ENCODE measurements at places on chromosomes 7 and 10. TPM values are rescaled to one million over a fixed set of nuclear protein-coding genes. Genes with fewer than 3 reads are reported as not detected.

DNA sequence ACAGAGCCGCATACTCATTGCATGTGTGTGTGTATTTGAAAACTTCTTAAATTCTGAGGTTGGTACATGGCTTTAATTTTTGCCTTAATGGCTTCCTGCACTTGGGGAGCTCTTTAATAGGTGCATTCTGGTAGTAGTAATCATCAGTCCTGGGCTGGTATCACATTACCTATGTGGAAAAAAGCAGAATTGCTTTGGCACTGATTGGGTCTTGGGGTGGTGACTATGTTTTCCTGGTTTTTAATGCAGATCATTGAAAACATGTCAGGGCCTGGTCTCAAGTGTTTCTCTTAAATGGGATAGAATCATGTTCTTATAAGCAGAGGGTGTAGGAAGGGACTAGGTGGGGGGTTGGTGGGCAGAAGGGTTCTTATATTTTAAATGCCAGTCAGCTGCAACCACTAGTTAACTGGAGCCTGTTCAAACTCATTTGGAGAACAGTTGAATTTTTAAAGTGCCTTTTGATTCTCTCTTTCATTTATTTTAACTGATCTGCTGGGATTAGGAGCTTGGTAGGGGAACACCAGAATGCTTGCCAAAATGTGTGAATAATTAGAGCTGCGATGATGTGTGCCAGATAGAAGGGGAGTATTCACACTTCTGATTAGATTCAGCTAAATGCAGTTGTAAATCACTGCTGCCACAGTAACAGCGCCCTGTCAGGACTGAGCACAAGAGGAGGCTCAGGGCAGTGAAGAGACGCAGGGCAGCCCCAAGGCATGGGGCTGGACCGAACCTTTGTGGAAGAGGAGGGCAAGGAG is 633.5 kb upstream of the GALNT17 start:
- H3K36me3 ChIP-seq, result no peaks in the 10 kb centered on the region
- H3K27ac ChIP-seq, result no peak overlapping the region
- H3K4me1 ChIP-seq, result no peaks in the 10 kb centered on the region
- no peak overlapping the region for H3K4me3 ChIP-seq
- DNase-seq, result no peak

The CNPY1 gene
- not detected for total RNA-seq

The EGR2 gene
- total RNA-seq, result 1.1 TPM

DNA sequence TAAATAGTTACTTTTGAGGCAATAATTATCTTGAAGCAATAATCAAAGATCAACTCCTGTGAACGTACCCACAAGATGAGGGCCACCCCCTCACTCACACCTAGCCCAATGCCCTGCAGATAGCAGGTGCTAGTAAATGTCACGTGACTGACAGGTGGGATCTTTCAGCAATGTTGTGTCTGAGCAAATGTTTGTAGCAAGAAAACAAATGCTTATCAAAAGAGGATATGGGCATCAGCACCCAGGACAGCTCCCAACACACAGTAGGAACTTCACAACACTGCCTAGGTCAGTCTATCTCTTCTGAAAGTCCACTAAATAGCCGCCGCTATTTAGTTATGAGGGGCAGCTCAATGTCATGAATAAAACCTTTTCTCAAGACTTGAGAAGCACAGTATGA is 120.8 kb upstream of the PDLIM1 start:
- no peaks in the 10 kb centered on the region for H3K4me1 ChIP-seq
- no peak for DNase-seq
- peaks cover 11% of the 10 kb centered on the region for H3K27me3 ChIP-seq
- H3K27ac ChIP-seq, result no peak overlapping the region
- no peak overlapping the region for H3K4me3 ChIP-seq

The TBX20 gene
- total RNA-seq, result not detected

The TAC1 gene
- not detected for total RNA-seq

- no peaks in the 10 kb centered on the region for H3K36me3 ChIP-seq
- no peak for DNase-seq
- no peak overlapping the region for H3K4me3 ChIP-seq
- H3K27me3 ChIP-seq, result no peaks in the 10 kb centered on the region
Observed at GRCh38 chr10:71333129-71333887, 14.2 kb downstream of the SLC29A3 start.

GRCh38 chr10:122298598-122299301 is 27.7 kb downstream of the BTBD16 start:
- peaks cover 9% of the 10 kb centered on the region for H3K27me3 ChIP-seq
- H3K4me1 ChIP-seq, result peaks cover 13% of the 10 kb centered on the region
- peak overlapping the region; percentile 44 for H3K4me3 ChIP-seq
- peak; percentile 89 for DNase-seq
- no peaks in the 10 kb centered on the region for H3K36me3 ChIP-seq

The EN2 gene
- not detected for total RNA-seq

The ELAPOR2 gene
- 1.8 TPM for total RNA-seq

- H3K36me3 ChIP-seq, result no peaks in the 10 kb centered on the region
- no peak overlapping the region for H3K4me3 ChIP-seq
- no peaks in the 10 kb centered on the region for H3K4me1 ChIP-seq
- DNase-seq, result no peak
Observed at GRCh38 chr7:72268796-72269195, 143.3 kb downstream of the CALN1 start.

GRCh38 chr7:155357573-155358041 is 59.9 kb downstream of the INSIG1 start:
- no peaks in the 10 kb centered on the region for H3K4me1 ChIP-seq
- no peak overlapping the region for H3K27ac ChIP-seq
- peaks cover 9% of the 10 kb centered on the region for H3K27me3 ChIP-seq
- H3K4me3 ChIP-seq, result 0 out of 2 replicates have a peak overlapping the region, but pooled peaks have one; percentile 12
- peak; percentile 91 for DNase-seq
- H3K36me3 ChIP-seq, result no peaks in the 10 kb centered on the region

DNA sequence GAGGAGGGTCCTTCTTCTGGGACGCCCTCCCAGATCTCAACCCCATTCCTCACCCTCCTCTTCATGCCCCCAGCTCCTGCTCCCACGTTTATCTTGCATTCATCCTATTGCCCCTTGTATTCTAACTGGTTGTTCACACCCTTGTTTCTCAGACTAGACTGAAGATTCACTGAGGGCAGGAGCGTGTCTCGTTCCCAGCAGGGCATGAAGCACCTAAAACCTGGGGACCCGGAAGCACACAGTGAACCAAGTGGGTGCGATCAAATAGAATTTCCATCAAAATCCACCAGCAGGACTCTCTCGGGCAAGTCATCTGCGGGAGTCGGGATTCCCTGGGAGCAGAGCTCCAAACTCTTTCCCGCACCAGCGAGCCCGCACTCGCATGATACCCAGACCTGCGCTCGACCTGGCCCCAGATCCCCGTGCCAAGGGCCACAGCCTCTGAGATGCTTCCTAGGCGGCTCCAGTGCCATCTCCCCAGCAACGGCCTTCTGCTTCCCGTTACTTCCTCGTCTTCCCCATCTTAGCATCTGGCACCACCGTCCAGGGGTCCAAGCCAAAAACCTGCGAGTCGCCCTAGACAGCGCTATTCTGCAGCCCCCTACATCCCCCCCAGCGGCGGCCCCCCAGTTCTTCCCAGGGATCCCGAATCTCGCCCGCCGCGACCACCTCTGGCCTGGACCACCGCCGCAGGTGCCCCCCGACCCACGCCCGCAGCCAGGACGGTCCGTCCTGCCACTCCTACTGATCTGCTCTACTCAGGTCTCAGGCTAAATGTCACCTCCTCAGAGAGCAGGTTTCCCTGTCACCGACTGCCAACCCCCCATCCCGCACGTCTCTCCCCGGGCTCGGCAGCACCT is 6.1 kb upstream of the GBX1 start:
- H3K4me1 ChIP-seq, result no peaks in the 10 kb centered on the region
- no peak for DNase-seq
- H3K27me3 ChIP-seq, result peaks cover 72% of the 10 kb centered on the region
- no peak overlapping the region for H3K27ac ChIP-seq
- no peak overlapping the region for H3K4me3 ChIP-seq
- H3K36me3 ChIP-seq, result no peaks in the 10 kb centered on the region

The MPLKIP gene
- total RNA-seq, result 19.2 TPM

- no peaks in the 10 kb centered on the region for H3K36me3 ChIP-seq
- H3K27me3 ChIP-seq, result peaks cover 16% of the 10 kb centered on the region
- no peaks in the 10 kb centered on the region for H3K4me1 ChIP-seq
- DNase-seq, result peak; percentile 53
- no peak overlapping the region for H3K4me3 ChIP-seq
Observed at GRCh38 chr7:1758028-1758858, 88.2 kb downstream of the ELFN1 start.

The MRLN gene
- total RNA-seq, result not detected

DNA sequence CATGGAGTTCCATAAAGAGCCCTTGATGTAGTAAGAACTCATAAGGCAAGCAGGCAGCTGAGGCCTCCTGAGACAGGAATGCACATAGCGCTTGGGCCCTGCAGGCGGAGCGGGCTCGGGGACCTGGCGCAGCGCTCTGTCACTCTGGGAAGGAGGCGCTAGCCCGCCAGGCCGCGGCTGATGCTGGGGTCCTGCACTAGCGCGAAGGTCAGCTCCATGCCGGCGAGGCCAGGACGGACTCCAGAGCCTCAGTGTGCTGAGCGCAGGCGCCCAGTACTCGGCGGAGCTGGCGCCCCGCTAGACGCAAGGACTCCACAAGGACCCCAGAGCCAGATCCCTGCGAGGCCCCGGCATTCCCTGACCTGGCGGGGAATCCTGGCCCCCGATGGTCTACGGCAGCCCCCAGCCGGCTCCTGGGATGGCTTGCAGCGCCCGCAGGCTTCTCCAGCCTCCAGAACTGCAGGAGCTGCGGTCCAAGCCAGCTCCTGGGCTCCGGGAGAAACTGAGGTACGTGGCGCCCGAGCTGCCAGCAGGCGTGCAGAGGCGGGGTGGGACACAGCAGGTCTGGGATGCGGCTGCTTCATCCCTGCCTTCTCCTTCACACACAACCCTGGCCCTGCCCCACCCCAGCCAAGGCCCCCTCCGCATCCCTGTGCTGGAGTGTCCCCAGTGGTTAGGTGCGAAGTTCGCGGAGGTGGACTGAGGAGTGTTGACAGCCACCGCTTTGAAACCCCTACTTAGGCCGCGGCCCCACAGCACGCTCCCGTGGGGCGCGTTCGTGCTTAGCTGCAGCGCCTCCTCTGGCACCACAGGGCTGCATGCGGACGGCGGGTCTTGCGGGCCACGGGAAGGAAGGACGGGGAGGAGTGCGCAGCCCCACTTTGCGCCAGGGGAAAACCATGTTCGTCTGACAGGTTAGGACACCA is 761.5 kb upstream of the POM121L12 start:
- no peak overlapping the region for H3K27ac ChIP-seq
- H3K4me1 ChIP-seq, result no peaks in the 10 kb centered on the region
- DNase-seq, result no peak
- no peaks in the 10 kb centered on the region for H3K36me3 ChIP-seq

- H3K36me3 ChIP-seq, result no peaks in the 10 kb centered on the region
- H3K27ac ChIP-seq, result no peak overlapping the region
- no peak overlapping the region for H3K4me3 ChIP-seq
- no peak for DNase-seq
- H3K4me1 ChIP-seq, result no peaks in the 10 kb centered on the region
- no peaks in the 10 kb centered on the region for H3K27me3 ChIP-seq
Observed at GRCh38 chr7:99218406-99219184, 10.7 kb upstream of the KPNA7 start.

GRCh38 chr10:5546891-5547680 is 22.3 kb downstream of the CALML3 start:
- H3K4me1 ChIP-seq, result peaks cover 27% of the 10 kb centered on the region
- no peaks in the 10 kb centered on the region for H3K36me3 ChIP-seq
- peak overlapping the region; percentile 57 for H3K4me3 ChIP-seq

GRCh38 chr7:46368871-46369270 is 447.8 kb upstream of the IGFBP3 start:
- no peak for DNase-seq
- H3K4me3 ChIP-seq, result no peak overlapping the region
- H3K27me3 ChIP-seq, result no peaks in the 10 kb centered on the region
- no peaks in the 10 kb centered on the region for H3K36me3 ChIP-seq

DNA sequence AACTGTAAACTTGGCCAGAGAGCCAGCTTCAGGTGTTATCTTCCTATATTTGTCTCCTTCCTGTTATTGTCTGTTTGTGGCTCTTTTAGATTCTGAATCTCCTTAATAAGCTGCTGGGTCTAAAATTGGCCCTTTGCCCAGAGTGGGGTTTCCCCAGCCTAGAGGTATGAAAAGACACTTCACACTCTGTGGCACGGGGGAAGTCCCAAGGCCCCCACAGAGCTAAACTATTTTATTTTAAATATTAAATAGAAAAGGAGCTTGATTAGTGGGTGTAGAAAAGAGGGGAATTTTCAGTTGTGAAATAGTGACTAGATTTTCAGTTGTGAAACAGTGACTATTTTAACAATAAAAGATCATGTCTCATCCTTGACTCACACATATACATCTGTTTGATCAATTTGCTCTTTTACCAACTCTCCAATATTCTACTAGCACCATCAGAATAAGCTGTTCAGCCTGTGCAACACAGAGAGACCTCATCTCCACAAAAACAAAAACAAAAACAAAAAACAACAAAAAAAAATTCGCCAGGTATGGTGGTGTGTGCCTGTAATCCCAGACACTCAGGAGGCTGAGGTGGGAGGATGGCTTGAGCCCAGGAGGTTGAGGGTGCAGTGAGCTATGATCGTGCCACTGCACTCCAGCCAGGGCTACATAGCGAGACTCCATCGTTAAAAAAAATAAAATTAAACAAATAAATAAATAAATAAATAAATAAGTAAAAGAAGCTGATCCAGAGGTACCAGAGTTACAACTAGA is 24.9 kb upstream of the ADO start:
- DNase-seq, result peak; percentile 69
- peaks cover 7% of the 10 kb centered on the region for H3K4me1 ChIP-seq
- H3K27ac ChIP-seq, result no peak overlapping the region
- H3K36me3 ChIP-seq, result no peaks in the 10 kb centered on the region
- H3K4me3 ChIP-seq, result no peak overlapping the region

DNA sequence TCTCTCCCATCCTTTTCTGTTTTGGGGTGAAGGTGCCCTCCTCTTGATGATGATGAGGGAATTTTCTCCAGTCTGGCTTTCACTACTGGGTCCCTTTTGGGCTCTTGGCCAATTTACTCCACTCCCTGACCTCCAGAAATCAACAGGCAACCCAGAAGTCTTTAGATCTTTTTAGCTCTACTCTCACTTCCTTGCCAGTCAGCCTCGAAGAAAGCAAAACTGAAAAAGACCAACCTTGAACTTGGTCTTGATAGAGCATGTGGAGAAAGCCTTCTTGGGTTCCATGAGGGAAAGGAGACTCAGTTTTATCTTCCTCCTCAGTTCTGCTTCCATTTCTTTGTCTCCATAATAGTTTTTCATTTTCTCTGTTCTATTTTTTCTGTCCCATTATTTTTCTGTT is 91.4 kb upstream of the NPVF start:
- DNase-seq, result no peak
- no peaks in the 10 kb centered on the region for H3K27me3 ChIP-seq
- H3K4me3 ChIP-seq, result no peak overlapping the region
- H3K27ac ChIP-seq, result no peak overlapping the region

- peak overlapping the region; percentile 69 for H3K4me3 ChIP-seq
- no peaks in the 10 kb centered on the region for H3K36me3 ChIP-seq
- H3K4me1 ChIP-seq, result peaks cover 24% of the 10 kb centered on the region
- DNase-seq, result peak; percentile 43
Observed at GRCh38 chr7:122136639-122137245, 7.3 kb downstream of the AASS start.

Data from GM23248 (cell line).